ENCODE measurements at places on chromosomes 5 and 9.

DNA sequence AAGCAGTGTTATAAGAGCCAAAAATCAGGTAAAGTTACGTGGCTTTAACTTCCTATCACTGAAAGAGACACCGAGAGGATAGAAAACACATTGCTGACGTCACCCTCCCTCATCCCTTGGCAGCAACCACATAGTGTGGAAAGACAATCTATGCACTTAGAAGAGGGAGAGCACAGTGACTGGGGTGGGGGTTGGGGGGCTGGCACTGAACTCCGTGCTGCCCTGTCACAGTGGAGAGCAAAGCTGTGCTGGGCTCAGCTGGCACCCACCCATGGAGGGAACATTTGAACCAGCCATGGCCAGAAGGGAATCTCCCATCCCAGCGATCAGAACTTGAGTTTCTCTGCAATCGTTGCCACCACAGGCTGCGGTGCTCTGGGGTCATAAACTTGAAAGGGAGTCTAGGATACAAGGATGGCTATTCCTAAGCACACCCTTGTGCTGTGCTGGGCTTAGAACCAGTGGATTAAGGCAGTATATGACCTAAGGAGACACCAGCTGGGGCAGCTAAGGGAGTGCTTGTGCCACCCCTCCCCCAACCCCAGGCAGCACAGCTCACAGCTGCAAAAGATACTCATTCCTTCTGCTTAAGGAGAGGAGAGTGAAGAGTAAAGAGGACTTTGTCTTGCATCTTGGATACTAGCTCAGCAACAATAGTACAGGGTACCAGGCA is 73.4 kb downstream of the KIAA0825 start:
- DNase-seq = no peak

- DNase-seq = no peak
Measured at GRCh38 chr5:178383919-178384815, 151.6 kb upstream of the PHYKPL start.

- DNase-seq = no peak
Measured at GRCh38 chr5:107301999-107302398, 368.7 kb downstream of the EFNA5 start.

DNA sequence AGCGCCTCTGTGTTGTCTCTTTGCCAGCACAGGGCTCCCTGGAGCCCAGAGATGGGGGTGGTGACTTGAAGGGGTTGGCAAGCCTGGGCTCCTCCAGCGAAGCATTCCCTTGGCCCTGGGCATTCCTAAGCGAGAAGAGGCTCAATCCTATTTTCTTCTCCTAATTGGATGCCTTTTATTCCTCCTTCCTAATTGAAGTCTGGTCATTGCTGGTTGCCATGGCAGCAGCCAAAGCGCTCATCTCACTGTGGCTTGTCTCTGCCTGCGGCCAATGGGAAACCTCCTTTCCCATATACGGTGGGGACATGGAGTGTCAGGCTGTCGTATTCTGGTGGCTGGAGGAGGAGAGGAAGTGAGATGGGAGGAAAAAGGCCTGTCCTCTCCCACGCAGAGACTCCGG is 52.3 kb upstream of the RARS1 start:
- DNase-seq = no peak

DNA sequence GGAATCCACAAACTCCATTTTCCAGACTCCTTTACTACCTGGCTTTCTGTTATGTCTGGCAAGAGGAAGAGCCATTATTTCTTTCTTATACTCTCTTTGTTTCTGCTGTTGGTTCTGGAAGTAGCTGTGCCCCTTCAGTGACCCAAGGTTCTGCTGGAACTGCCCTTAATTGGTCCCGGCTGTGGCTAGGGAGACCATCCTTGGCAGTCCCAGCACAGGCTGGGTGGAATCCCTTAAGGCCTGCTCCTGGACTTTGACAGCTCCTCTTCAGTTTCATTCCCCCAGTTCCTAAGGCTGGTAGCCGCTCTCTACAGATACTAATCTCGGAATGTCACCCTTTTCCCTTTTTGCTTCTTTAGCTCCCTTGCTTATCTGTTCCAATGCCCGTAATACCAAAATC is 81.9 kb upstream of the GLIS3 start:
- no peak for DNase-seq
